CD4-positive, alpha-beta T cell treated with Interleukin-17A for 1 hour (primary cell): ENCODE measurements at places on chromosomes 5 and 9.

GRCh38 chr9:29325894-29326293 lies 1752.6 kb upstream of the C9orf72 start:
- no peak for DNase-seq

- DNase-seq = no peak
These were observed 100.4 kb upstream of the IRX2 start for GRCh38 chr5:2851895-2852294.

DNA sequence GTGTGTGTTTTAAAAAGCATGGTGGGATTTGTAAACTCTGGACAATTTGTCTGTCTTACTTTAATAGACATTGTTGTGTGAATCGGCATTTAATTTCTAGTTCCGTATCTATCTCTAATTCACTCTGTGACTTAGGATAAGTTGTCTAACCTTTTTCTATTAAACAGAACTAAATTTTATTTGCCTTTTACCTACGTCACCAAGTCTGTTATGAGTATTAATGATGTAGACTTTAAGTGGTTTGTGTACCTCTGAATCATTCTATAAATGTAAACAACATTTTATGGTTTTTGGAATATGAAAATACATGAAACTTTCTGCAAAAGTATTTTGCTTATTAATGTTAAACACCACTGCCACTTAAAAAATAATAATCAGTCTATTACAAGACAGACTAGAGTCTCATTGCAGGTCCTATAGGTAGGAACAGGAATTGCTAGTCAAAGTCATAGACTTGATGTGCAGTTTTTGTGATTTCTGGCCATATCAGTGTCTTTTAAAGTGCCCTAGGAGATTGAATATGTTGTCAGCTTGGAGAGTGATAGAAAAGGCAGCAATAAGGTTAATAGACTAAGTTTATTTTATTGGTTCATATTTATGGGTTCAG lies 5.6 kb downstream of the RBM27 start:
- DNase-seq = no peak

GRCh38 chr5:151463137-151464029 lies 16.0 kb downstream of the SLC36A1 start:
- no peak for DNase-seq

- DNase-seq = no peak
These were observed 94.6 kb downstream of the SH3TC2 start for GRCh38 chr5:148968311-148968710.

- no peak for DNase-seq
These were observed 70.4 kb downstream of the GADD45G start for GRCh38 chr9:89675058-89675742.

GRCh38 chr5:1874771-1875220 lies 7.9 kb downstream of the IRX4 start:
- no peak for DNase-seq

- no peak for DNase-seq
These were observed 66.0 kb upstream of the GNA14 start for GRCh38 chr9:77714077-77714549.

GRCh38 chr9:8895861-8896224 lies 1096.3 kb upstream of the DMAC1 start:
- peak; percentile 10 for DNase-seq

- DNase-seq = no peak
These were observed 143.7 kb downstream of the ARHGAP26 start for GRCh38 chr5:142913728-142914338.

DNA sequence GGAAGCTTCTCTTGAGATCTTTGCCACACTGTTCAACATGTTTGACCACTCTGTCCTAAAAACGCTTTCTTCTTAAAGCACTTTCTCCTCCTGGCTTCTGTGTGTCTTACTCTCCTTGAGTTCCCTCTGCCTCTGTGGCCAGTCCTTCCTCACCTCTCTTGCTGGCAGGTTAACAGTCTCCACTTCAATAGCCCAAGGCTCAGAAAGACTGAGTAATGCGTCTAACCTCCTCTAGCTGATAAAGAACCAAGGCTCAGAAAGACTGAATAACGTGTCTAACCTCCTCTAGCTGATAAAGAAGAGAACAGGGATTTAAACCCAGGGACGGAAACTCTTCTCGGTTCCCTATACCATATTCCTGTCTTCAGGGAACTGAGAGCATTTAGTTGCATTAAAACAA lies 205.2 kb downstream of the AOPEP start:
- DNase-seq = no peak

DNA sequence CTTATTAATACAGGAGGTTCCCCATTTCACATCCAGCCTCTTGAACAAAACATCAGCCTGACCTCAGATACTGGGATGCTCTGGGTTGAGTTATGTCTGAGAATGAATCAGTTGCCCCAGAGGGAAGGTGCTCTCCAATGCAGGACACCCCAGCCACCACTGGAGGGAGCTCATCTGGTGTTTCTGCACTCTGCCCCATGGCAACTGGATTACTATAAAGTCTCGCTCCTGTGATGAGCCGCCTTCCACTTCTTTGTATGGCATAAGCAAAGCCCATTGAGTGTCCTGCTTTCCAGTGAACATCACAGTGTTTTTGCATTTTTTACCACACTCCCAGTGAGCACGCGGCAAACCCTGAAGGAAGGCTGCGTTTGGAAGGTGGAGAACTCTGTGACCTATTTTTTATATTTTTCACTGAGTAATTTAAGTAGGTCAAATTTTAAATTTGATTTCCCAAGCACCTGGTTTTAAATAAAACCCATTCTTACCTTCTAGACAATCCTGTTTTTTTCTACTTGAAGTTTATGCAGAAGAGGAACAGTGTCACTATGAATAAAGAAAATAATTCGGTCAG lies 176.9 kb upstream of the WWC1 start:
- DNase-seq = peak; percentile 27

GRCh38 chr9:134899818-134900217 lies 17.9 kb downstream of the FCN1 start:
- no peak for DNase-seq

DNA sequence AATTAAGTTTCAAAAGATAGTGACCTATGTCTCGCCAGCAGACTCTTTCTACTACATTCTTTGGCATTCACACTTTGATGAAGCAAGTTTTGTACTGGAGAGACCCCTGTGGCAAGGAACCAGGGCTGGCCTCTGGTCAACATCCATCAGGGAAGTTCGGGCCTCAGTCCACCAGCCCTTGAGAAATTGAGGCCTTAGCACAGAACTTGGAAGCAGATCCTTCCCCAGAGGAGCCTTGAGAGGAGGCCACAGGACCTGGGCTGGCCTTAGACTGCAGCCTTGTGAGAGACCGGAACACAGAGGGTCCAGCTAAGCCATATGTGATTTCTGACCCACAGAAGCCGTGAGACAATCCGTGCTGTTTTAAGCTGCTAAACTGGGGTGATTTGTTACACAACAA lies 317.9 kb downstream of the ZSWIM6 start:
- DNase-seq = no peak

- no peak for DNase-seq
These were observed 9.7 kb upstream of the JADE2 start for GRCh38 chr5:134515801-134516200.

DNA sequence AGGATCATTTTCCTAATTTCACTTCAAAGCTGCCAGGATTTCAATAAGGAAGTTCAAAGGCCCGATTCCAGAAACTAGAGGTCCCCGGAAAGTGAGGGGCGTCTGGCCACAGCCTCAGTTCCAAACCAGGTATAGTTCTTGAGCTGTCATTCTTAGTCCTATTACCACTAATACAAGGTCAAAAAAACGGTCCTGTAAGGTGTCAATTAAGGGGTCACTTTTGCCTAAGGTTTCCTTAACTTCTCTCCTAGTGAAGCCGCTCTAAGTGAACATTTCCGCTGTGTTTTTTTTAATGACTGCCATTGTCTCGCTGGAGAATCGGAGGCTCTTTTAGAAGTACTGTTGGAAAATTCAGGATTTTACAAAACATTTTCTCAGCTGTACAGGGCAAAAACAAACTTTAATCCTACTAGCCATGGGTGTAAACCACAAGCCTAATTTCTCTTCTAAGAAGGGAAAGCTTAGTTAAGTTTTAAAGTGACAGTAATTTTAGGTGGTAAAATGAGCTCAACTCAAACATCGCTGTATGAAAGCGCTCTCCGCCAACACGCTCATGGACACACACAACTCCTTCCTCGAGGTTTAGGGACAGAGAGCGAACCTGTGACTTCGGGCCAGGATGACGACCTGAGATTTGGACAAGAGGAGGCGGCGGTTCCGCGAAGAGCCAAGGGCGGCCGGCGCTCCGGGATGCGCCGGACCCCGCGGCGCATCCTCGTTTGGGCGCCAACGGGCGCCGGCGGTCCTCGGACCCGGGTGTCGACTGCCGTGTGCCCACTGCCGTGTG lies 76.7 kb upstream of the IFNE start:
- DNase-seq = peak; percentile 11

GRCh38 chr5:77972469-77973252 lies 196.5 kb upstream of the TBCA start:
- no peak for DNase-seq

- DNase-seq = no peak
These were observed 114.9 kb upstream of the ATP10B start for GRCh38 chr5:160966921-160967320.

DNA sequence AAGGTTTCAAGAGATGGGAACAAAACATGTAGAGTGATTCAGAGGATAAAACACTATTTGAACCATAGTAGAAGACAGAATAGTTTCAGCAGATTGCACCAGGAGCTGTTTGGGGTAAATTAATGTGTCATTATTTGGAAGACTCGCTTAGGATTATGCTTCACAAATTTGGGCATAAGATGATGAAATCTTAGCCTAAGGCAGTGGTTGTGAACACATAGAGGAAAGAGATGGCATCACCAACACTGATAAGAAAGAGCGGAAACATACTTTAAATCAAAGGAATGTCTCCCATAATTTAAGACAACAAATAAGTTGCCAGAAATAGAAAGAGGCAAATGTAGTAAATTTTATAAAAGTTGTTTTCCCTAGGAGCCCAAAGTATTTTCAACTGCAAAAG lies 66.1 kb upstream of the TBCA start:
- no peak for DNase-seq

GRCh38 chr5:102918986-102919610 lies 164.0 kb downstream of the PAM start:
- DNase-seq = no peak

DNA sequence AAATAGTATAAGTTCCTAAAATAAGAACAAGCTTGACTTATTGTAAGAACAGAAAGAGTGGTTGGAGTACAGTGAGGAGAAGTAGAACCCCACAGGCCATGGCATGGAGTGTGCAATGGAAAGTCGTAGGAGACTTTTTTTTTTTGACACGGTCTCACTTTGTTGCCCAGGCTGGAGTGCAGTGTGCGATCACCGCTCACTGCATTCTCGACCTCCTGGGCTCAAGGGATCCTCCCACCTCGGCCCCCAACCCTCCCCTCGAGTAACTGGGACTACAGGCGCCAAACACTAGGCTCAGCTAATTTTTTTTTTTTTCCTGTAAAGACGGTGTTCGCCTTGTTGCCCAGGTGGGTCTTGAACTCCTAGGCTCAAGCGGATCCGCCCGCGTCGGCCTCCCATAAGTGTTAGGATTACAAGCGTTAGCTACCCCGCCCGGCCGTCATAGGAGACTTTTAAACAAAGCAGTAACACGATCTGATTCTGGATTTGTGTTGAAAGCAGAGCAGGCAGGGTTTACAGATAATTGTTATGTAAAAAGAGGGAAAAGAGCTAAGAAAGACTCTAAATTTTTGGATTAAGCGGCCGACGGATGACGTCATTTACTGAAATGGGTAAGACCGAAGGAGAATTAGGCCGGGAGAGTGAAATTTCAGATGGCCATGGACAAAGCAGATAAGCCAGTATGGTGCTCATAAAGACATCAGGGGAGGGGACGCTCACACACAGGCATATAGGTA lies 752 bp downstream of the TSTD2 start:
- DNase-seq = no peak

- DNase-seq = no peak
These were observed 23.3 kb downstream of the SAR1B start for GRCh38 chr5:134609232-134609851.

DNA sequence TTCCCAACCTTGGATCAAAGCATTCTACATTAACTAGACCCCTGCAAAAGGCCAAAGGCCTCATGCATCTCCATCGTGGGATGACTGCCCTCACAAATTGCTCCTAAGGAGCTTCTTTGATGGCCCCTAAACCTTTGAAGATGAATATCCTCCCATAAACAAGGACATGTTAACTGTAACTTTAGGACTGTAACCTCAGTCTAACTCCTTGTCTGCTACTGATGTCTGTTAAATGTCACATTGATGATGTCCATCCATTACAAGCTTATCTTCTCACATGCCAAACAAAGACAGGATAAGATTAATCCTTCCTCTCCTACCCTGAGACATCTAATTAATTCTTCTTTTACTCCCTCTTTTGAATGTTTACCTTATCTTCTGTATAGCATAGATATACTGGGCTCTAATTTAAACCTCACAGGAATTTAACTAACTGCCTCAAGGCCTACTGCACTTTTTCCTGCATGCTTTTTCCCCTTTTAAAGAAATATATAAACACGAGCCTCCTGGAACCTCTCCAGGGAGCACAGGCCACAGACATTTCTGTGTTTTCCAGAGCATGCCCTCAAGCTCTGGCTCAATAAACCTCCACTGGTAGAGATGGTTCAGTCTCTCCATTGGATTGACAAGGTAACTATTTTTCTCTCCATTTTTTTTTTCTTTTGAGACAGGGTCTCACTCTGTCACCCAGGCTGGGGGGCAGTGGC lies 90.6 kb upstream of the SLC25A48 start:
- no peak for DNase-seq

DNA sequence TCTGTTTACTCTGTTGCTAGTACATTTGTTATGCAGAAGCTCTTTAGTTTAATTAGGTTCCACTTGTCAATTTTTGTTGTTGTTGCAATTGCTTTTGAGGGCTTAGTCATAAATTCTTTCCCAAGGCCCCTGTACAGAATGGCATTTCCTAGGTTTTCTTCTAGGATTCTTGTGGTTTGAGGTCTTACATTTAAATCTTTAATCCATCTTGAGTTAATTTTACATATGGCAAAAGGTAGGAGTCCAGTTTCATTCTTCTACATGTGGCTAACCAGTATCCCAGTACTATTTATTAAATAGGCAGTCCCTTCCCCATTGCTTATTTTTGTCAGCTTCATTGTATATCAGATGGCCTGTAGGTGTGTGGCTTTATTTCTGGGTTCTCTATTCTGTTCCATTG lies 792.4 kb downstream of the PTPRD start:
- no peak for DNase-seq

DNA sequence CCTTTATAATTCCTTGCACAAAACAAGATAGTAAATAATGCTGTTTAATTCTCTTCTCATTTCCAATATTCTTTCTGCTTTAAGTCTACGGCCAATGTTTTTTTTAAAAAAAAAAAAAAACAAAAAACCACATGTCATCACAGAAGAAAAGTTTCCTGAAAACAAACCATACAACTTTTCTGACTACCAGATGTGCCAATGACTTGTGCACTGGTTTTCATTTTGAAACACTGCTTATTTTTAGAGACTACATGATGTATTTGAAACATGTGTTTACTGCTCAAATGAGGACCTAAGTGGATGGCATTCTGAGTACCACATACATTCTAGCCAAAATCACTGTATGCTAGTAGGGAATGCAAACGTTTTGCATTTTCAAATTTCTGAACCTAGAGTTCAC lies 167.9 kb downstream of the GLIS3 start:
- no peak for DNase-seq

- DNase-seq = no peak
These were observed 33.1 kb downstream of the DAB2IP start for GRCh38 chr9:121684381-121685145.
